ENCODE measurements at places on chromosomes 1 and 21.

DNA sequence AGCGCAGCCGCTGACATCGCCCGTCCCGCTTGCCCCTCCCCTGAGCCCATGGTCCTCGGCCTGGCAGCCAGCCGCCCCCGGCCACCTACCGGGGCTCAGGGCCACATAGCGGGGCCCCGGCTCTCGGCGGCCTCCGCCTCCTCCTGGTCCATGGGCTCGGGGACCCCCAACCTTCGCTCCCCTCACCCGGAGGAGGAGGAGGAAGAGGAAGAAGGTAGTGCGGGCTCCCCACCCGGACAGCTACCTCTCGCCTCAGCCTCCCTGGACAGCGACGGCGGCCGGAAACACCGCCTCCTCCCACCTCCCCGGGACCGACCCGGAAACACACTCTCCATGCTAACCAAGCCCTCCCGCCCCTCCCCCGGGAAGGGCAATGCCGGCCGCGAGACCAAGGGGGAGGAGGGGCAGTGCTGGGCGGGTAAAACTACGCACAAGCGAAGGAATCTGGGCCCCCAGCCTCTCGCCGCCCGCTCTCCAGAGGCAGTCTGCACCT lies at the start of gene KIAA0319L:
Gene KIAA0319L (minus strand): TSS at position 286 of the 493 bp plus-strand sequence. CDS start 2,912 bp downstream, outside the sequence.
- peak; percentile 91 for DNase-seq

GRCh38 chr1:22184892-22185612 lies 42.2 kb upstream of the WNT4 start:
- DNase-seq, result no peak

- DNase-seq, result no peak
These were observed 4.5 kb upstream of the IER5 start for GRCh38 chr1:181083842-181084605.

- DNase-seq, result no peak
These were observed 156.4 kb downstream of the PTGER3 start for GRCh38 chr1:70891051-70891843.

DNA sequence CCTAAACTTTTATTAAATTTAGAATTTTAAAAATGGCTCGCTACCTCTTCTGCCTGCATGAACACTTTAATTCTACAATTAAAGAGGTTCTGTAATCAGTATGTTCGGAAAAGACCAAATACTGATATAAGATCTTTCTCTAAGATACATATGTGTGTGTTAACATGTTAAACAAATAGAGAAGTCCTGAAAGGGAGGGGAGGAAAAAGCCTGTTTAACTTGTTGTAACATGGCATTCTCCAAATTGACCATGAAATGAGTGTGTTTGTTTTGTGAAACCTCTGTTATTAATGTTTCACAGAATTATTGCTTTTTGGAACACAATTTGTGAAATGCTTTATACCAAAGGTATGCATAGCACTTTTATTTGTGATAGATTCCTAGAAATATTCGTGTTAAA lies 77.0 kb downstream of the MARK1 start:
- no peak for DNase-seq

- no peak for DNase-seq
These were observed 386.9 kb upstream of the PROX1 start for GRCh38 chr1:213600879-213601278.

- DNase-seq, result no peak
These were observed 7.1 kb downstream of the GLUL start for GRCh38 chr1:182384387-182384960.

DNA sequence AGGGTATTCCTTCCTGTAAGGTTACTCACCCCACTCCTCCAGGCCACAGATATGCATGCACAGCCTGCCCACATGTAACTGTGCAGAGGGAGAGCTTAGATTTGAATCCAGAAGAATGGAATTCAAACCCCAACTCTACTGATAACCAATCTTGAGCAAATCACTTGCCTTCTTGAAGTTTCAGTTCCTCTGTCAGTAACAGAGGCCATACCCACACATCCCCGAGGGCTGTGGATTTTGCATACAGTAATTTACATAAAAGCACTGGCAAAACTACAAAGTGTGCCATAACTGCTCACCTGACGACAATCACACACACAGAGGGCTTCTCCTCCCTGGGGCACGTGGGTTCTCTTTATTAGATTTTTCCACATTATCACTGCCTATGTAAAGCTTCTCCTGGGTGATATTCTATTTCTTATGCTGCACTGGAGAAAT lies 18.6 kb downstream of the CD247 start:
- DNase-seq, result no peak

DNA sequence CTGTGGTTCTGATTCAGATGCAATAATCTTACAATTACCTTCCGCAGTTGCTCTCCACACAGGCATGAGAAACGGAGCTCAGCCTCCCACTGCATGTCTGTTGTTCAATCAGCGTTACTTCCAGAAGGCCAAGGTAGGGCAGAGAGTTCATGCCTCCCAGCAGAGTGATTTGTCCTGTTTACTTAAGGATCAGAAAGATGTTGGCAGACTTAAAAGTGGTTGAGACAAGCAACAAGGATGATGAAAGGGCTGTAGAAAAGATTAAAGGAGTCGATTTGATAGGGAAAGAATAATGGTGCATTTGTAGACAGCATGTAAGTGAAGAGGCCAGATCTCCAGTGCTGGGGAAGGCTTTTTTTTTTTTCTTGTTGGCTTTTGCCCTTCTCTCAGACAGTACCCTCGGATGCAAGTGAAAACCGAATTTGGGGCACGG lies 26.6 kb downstream of the ARMH1 start:
- DNase-seq, result no peak

DNA sequence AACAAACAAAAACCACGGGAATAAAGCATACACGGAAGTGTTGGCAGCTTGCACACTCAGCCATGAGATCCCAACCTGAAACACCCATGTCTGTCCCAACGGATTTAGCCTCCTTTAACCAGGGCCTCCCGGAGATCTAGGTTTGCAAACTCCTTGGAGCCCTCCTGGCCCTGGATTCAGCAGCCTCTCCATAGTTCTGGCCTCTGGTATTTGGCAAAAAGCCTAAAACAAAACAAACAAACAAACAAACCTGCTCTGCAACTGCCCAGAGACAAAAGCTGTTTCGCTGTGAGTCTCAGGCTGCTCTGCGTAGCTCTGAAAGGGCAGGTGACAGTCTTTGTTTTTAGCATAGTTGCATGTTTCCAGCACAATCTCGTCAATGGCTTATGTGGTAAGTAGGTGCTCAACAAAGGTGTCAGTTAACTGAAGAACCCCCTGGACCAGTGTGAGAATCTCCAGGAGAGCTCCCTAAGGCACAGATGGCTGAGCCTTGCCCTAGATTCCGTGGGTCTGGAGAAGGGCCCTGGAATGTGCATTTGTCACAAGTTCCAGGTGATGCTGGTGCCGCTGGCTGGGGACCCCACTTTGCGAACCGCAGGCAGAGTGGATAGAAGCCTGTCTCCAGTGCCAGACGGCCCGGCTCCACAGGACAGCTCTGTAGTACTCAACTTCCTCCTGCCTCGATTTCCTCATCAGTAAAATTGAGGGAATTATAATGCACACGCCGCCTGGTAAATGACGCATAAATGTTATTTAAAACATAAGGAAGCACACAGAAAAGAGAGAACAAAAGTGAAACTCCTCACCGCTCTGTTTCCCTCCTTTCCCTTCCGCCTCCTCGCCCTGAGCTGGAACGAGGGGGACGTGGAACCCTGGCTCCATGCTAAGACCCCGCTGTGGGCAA lies 86.2 kb downstream of the RIPK4 start:
- DNase-seq, result no peak

- no peak for DNase-seq
These were observed 214.2 kb upstream of the CACYBP start for GRCh38 chr1:174785510-174785909.

GRCh38 chr1:26327956-26328362 lies 10.2 kb downstream of the CD52 start:
- no peak for DNase-seq

DNA sequence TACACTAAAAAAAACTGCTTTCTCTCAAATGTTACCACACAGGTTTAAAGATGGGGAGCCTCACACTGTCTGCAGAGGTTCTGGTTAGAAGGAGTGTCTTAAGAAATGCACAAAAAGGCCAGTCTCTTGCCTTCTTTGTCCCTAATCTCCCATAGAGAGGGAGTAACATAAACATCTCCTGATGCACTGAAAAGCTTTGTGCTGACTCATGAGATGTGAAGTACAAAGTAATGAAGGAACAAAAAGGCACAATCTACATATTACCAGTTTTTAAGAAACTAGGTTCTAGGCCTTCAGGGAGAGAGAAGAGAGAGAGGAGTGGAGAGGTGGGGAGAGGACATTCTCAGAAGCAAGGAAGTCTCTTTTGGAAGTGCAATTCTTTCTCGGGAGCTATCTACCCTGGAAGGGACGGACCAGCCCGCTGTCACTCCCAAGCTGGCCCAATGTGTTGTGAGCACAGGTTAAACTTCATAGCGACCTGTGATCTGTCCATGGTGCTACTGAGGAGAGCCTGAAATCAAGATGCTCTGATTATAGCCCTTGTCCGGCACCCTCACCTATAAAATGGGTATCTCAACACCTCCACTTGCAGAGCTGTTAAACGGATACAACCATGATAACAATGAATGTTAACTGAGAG lies 458.1 kb downstream of the DISC1 start:
- no peak for DNase-seq

DNA sequence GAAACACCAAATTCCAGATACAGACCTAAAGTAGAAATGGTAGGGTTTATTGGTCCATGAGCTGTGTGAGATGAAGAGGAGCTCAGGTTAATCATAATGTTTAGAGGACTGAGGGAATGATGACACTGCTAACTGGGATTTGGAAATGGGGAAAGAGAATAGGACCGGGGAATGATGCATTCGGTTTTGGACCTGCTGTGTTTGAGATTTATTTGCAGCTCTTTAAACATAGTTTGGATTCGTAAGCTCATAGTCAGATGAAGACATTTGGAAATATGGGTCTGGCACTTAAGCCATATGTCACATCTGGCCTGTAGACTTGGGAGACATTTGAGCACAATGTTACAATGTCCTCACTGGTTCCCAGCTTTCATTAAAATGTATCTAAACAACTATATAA lies 127.9 kb upstream of the DUSP10 start:
- DNase-seq, result no peak

All from amygdala (tissue), 56 donors.